Peyer's patch (tissue), 4 donors: ENCODE measurements at places on chromosomes 6 and 20.

GRCh38 chr6:128822271-128822670 is 60.7 kb upstream of the LAMA2 start:
- no peak for DNase-seq

- DNase-seq, result no peak
Observed at GRCh38 chr6:25743868-25744267, 10.7 kb upstream of the SLC17A4 start.

- no peak for DNase-seq
Observed at GRCh38 chr20:47099093-47099492, 204.4 kb downstream of the EYA2 start.

DNA sequence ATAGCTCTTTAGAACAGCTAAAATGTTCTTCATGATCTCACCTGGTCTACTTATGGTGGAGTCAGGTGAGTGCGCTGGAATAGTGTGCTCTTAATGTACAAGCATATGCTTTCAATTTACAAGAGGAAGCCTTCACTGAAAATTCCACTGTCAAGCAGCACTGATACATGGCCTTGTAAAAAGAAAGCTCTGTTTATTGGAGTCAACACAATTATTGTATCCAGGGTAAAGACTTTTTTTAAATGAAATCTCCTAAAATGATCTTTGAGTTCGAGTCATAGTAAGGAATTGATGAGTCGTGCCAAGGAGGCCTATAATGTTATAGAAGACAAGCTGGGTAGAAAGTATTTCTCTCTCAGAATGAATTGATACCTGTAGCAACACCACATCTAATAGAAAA is 41.6 kb upstream of the CARMIL1 start:
- DNase-seq, result no peak

- DNase-seq, result no peak
Observed at GRCh38 chr6:82597201-82597600, 233.6 kb downstream of the TPBG start.

- no peak for DNase-seq
Observed at GRCh38 chr6:28589234-28589956, 63.7 kb downstream of the GPX5 start.

DNA sequence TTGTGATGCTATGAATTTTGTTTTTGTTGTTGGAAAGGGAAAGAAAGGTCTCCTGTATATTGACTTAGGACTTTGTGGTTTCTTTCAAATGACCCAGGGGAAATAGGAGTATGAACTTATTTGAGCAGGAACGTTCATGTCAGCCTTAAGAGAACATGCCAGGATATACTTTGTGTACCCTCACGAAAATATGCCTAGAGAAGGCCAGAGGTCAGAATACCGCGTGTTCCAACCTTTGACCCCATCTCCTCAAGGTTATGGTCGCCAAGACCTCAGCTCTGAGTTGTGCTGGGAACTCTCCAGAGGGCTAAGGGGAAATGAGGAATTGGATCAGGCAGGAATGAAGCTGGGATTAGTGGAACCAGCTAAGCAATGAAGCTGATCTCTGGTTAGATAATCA is 11.5 kb downstream of the TTLL9 start:
- DNase-seq, result no peak

DNA sequence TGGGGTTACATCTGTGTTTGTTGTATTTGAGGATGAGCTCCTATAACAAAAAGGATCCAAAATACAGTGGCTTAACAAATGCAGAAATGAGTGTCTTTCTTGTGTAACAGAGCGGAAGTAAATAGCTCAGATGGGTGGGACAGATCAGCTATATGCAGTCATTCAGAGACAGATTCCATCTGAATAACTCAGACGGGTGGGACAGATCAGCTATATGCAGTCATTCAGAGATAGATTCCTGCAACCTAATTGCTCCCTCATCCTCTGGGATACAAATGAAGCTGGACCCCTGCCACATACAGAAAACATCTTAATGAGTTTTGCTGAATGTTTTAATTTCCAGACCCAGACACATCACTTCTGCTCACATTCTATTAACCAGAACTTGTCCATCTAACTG is 332.3 kb downstream of the BCKDHB start:
- no peak for DNase-seq

DNA sequence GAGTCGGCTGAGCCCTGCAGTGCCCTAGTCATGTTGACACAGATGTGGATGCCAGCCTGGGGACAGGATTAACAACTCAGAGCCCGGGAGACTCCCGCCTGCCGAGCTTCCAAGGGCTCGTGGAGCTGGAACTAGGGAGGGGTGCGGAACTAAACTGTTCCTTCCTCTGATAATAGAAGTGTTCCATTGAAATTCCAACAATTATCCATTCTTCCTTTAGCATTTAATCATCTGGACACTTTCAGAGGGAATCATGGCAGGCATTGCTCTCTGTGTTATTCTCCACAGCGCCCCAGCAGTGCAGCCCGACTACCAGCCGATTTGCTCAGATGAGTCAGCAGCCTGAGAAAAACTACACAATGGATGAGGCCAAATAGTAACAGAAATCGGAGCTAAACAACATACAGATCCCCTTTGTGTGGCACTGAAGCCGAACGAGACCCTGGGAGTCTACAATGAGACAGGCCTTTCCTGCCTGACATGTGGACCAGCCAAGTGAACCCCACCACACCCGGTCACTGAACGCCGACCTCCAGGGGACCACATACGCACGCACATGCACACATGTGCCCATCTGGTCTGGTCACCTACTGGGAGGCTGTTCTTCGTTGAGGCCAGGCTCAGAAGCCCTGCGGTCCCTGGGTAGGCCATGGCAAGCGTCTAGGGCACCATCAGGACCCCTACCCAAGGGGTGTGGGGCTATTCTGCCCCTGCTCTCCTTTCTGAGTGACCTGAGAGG is 238.4 kb upstream of the AFDN start:
- no peak for DNase-seq

GRCh38 chr6:19180348-19181072 is 656.7 kb upstream of the ID4 start:
- DNase-seq, result no peak

GRCh38 chr6:11241793-11242201 is 9.3 kb upstream of the NEDD9 start:
- no peak for DNase-seq

DNA sequence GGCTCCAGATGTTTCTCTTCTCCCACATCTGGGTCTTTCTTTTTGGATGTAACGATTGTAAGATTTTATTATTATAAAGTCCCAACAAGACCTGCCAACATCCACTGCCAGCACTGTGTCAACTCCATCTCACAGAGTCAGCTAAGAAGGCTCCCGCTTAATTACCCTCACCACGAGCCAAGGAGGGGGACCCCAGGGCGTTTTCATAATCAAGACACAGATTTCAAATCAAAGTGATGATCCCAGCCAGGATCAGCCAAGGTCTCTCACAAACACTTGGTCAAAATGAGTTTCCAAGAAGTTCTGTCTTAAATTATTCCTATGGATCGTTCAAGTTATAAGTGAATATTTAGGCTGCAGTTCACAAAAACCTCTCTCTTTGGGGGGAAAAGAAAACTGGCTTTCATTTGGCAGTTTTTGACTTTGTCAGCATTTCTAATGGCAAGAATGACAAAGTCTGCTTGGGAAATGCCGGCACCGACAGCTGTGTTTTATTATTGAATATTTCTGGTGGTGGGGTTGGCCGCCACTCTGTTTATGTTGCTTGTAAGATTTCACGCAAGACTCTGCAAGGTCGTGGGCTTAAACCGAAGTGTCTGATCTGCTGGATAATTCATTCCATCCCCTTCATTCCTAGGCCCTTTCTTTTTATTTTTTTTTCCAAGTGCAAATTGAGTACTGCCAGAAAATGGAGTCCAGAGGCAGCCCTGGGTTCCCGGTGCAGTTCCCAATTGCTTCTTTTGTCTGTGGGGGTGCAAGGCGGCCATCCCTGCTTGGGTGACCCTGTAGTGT is 170.2 kb upstream of the PMEPA1 start:
- DNase-seq, result no peak
